ENCODE measurements at places on chromosomes 7 and 10.
A peak's percentile ranks its signal among the peaks of the same experiment; 100 is the strongest.

- no peak for DNase-seq
Observed at GRCh38 chr7:73451780-73452398, 18.3 kb downstream of the FZD9 start.

DNA sequence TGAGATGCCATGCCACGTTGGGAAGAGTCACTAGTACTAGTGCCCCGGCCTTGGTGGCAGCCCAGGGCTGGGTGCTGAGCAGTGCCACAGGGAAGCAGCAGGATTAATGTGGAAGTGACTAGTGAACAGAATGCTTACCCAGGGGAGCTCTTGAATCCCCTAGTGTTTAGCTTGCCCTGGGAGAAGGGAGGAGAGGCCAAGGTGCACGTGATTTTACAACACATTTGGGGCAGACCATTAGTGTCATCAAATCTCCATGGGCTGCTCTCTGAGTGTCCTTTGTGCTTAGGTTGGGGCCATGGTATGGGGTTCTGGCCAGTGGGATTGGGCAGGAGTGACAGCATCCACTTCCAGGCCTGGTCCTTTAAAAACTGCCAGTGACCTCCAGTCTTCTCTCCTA lies 37.5 kb downstream of the ARHGAP22 start:
- no peak for DNase-seq

DNA sequence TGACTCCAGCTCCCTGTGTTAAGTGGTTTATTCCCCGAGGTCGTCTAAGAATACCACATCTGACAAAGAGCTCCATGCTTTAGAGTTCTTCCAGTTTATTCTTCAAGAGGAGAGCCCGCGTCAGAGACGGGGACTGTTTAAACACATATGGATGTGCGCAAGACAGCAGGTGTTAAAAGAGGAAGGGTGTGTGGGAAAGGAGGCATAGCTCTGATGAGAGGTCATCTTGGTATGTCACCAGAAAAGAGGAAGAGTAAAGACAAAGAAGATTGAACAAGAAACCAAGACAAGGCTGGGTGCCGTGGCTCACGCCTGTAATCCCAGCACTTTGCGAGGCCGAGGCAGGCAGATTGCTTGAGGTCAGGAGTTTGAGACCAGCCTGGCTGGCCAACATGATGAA lies 258.7 kb downstream of the CCDC3 start:
- no peak for DNase-seq

DNA sequence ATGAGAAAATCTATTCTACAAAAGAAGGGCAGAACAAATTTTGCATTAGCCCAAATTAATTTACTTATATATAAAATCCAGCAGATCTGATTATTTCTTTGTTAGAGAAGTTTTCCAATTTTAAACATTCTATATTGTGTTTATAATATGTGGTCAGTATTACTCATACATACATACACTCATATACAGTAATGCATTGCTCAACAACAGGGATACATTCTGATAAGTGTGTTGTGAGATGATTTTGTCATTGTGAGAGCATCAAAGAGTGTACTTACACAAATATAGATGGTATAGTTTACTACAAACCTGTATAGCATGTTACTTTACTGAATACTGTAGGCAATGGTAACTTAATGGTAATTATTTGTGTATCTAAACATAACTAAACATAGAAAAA lies 239.6 kb upstream of the ETV1 start:
- no peak for DNase-seq

DNA sequence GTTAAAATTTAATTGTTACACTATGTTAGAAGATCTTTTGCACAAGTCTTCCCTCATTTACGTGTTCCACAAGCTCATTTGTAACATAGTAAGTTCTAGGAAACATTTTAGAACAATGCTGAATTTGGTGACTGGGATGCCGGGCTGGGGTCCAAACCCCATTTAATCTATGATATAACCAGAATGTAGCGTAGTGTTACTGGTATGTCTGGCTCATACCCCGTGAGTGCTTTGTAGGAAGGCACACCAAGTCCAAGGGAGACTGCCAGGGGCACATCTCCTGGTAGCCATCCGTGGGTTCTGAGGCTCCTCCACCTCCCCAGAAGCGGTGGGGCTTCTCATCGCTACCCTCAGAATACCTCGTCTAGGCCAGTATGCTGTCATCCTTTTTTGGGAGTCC lies 21.3 kb upstream of the TMEM236 start:
- no peak for DNase-seq

DNA sequence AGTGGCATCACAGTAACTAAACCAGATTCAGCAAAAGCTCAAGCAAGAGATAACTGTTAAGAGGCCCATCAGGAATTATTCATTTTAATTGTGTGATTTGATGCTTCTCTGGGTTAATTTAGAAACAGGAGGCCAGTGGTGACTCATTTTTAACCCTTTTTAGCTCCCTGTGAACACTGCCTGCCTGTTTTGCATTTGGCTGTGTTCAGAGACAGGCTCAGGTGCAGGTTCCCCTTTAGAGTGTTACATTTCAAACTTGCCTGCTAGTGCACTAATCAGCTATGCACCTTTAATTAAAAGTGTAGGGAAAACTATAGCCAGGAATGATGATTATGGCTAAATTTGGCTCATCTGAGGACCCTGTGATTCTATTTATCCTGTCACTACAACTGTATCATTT lies 6.5 kb downstream of the STAMBPL1 start:
- peak; percentile 70 for DNase-seq

- DNase-seq = no peak
Observed at GRCh38 chr10:101879456-101880231, 36.0 kb upstream of the KCNIP2 start.

- no peak for DNase-seq
Observed at GRCh38 chr7:128020159-128020558, 11.1 kb downstream of the LRRC4 start.

- no peak for DNase-seq
Observed at GRCh38 chr10:49257154-49257553, 41.8 kb upstream of the C10orf71 start.

DNA sequence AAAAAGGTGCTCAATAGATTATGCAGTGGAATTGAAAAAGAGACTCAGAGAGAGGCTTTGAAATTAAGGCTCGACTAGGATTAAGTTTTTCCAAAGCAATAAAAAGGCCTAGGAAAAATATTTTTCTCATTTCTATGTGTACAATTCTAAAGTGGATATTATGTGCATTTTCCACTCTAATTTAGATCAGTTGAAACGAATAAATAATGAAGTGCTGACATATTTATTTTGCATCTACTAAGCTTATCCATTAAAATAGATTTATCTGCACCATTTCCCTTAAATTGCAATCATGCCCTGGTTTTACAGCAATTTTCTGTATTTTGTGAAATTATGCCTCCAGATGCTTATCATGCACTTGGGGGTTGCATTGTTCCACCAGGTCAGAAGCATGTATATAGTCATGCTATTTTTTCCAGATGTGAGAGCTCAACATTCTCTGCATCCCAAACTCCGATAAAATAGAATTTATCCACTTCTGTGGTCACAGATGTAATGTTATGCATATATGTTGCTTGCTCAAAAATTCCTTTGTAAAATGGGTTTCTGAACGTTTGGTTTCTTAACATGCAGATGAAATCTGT lies 18.3 kb downstream of the FIGNL1 start:
- DNase-seq = no peak

DNA sequence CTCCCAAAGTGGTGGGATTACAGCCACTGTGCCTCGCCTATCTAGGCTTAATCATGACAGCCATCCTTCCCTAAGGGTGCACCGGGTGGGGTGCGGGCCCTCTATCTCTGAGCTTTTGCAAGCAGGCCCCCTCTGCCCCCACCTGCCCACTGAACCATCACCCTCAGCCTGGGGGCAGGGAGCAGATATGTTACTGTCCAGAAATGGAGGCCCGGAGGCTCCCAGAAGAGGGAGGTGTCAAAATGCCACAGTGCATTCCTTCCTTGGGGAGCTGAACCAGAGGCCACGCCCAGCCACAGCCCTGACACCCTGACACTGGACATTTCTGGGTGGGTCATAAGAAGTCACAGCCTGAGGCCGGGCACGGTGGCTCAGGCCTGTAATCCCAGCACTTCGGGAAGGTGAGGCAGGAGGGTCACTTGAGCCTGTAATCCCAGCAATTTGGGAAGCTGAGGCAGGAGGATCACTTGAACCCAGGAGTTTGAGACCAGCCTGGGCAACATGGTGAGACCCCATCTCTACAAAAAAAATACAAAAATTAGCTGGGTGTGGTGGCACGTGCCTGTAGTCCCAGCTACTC lies 129.8 kb upstream of the TNRC18 start:
- DNase-seq = no peak

GRCh38 chr7:156673454-156673853 lies 32.9 kb downstream of the RNF32 start:
- DNase-seq = no peak

- DNase-seq = no peak
Observed at GRCh38 chr7:105583061-105583460, 1.8 kb upstream of the EFCAB10 start.

DNA sequence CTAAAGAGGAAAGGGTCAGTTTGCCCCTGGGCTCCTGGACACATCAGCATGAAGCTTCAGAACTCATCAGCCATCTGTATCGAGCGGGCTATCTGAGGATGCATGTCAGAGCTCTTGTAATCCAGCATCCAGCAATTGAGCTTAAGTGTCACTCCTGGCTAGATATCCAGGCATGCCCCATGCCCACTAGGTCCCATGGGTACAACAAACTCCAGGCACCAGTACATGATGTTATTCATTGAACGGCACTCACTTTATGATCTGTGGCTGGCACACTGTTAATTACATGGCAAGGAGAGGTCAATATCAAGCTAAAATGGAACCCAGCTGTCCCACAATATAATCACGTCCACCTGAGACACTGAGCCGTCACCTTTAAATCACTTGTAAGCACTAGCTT lies 274.2 kb downstream of the ELMO1 start:
- DNase-seq = no peak

DNA sequence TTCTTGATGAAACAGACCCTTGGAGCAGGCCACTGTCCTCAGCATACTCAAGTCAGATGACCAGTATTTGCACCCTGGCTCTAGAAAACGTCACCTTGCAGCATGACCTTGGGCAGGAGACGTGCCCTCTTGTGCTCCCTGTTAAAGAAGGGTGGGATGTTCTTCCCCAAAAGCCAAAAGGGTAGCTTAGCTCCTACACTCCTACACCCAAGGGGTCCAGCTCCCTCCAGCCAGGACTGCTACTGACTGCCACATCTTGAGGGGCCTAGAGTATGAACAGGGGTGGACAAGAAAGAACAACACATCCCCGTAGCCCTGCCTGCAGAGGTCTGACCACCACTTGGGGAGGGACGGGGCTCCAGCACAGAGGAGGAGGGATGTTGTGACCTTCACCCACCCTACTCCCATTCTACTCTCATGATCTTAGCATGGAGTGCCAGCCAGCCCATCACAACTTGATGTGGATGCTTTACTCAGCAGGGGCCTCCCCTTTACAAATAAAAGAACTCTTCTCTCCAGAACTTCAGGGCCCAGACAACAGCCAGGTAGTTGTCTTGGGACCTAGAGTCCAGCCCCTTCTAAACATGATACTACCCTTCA lies 165.3 kb upstream of the ZMIZ1 start:
- DNase-seq = no peak

- DNase-seq = no peak
Observed at GRCh38 chr10:23197416-23197861, 5.3 kb downstream of the PTF1A start.

GRCh38 chr10:2111965-2112364 lies 374.6 kb upstream of the ADARB2 start:
- no peak for DNase-seq

DNA sequence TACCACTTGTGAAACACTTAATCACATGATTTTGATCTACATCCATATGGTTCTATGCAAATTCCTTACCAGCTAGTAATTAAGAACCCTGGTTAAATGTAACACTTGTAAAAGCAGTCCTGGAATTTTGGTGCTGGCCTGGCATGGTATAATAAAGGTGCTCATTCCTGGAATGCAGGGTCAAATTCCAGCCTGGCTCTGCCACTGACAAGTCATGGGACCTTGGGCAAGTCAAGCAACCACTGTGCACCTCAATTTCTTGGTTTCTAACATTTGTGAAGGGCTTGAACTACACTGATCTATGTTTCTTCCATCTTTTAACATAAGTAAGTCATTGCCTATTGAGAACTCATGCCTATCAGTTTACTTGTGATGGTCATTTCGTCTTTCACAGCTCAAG lies 91.9 kb upstream of the PIK3CG start:
- DNase-seq = no peak

GRCh38 chr7:112497481-112497880 lies 16.7 kb downstream of the LSMEM1 start:
- DNase-seq = no peak

GRCh38 chr10:33566001-33566400 lies 231.5 kb upstream of the NRP1 start:
- DNase-seq = no peak

DNA sequence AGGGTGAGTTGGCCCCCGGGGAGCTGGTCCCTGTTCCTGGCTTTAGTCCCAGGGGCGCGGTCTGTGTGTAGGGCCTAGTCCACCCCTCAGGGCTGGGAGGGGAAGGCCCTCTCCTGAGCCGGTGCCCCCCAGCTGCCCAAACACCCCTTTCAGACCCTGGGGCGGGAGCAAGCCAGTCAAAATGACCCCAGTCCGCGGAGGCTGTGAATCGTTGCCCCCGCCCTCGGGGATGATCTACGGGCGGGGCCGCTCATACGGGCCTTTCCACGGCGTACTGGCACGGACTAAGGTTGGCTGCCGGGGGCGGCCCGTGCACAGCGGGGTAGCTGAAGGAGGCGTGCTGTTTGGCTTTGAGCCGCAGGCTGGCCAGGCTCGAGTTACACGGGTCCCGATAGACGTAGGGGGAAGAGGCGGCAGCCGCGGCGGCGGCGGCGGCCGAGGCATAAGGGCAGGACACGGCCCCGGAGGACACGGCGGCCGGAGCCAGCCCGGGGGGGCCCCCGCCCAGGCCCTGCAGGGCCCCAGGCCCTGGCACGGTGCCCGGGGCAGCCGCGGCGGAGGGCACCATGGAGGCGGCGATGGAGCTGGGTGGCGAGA lies 4.3 kb downstream of the ELOVL3 start:
- no peak for DNase-seq

- no peak for DNase-seq
Observed at GRCh38 chr7:109127145-109127544, 557.5 kb downstream of the DNAJB9 start.

DNA sequence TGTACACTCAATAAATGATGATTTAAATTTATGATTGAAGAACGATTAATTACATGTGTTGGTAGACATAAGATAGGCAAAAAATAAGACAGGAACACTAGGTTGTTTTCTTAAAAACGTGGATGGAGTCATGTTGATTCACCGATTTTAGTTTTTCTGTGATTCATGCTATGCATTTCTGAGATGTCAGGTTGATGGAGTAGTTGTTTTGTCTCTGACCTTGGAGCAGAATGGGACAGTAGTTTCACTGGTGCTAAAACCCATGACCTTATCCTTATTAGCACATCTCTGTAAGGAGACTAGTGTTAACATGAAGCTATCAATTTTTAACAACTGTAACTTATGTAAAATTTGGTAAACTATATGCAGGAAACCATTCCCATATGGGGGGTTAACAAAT lies 611.6 kb upstream of the FZD8 start:
- DNase-seq = no peak
